ENCODE measurements at places on chromosomes 7 and 10.

- no peak for DNase-seq
Observed at GRCh38 chr7:5394264-5395105, 29.1 kb downstream of the TNRC18 start.

DNA sequence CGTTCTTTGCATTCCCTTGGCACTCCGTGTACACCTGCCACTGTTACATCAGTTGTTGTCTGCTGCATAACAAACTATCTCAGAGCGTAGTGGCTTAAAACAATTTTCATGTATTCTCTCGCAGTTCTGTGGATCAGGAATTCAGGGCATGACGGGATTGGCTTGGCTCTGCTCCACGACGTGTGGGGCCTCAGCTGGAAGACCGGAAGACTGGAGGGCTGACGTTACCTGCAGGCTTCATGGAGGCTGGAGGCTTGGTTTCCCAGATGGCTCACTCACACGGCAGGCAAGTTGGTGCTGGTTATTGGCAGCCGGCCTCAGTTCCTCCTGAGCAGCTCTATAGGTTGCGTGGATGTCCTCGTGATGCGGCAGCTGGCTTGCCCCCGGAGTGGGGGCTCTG is 25.5 kb downstream of the NYAP1 start:
- peak; percentile 92 for DNase-seq

DNA sequence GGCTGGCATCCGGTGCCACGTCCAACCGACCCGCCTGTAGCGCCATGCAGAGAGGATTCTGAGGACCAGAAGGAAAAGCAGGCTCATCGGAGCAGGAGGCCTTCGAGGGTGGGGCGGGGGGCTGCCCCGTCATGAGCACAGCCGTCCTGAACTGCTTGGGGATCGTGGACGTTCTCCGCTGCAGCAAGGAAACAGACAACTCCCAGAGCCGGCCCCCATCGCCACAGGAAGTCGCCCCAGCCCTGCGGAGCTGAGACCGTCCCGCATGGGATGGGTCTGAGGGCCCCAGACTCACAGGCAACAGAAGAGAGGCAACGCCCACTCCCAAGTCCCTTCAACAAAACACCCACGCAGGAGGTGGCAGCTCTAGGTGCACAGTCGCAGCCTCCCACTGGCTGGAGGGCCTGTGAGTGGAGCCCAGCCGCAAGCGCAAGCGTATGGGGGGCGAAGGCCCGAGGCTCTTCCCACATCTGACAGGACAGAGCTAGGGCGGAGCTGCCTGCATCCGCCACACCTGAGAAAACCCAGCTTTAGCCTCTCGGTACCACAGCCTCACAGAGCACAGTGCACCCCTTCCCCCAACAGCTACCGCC is 64.7 kb upstream of the TNRC18 start:
- DNase-seq, result no peak

DNA sequence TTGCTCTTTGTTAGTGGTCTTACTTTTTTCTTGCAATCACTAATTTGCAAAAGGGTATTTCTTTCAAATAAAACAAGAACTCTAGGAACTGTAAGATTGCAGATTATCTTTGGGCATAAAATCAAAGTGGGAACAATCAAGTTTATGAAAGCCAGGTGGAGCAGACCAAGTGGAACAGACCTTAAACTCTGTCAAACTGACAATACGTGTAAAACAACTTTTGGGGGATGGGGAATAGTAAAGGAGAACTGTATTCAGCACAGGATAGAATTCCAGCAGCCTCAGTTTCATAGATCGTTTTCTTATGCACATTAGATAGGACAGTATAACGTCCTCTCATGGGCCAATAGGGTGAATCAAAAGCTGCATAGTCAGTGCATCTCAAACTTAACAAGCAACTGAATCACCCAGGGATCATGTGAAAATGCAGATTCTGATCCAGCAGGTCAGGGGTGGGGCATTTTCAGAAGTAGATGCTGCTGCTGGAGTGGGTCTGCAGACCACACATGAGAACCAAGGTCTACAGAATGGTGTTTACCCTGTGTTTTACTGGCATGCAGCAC is 120.7 kb downstream of the PIP4K2A start:
- no peak for DNase-seq

DNA sequence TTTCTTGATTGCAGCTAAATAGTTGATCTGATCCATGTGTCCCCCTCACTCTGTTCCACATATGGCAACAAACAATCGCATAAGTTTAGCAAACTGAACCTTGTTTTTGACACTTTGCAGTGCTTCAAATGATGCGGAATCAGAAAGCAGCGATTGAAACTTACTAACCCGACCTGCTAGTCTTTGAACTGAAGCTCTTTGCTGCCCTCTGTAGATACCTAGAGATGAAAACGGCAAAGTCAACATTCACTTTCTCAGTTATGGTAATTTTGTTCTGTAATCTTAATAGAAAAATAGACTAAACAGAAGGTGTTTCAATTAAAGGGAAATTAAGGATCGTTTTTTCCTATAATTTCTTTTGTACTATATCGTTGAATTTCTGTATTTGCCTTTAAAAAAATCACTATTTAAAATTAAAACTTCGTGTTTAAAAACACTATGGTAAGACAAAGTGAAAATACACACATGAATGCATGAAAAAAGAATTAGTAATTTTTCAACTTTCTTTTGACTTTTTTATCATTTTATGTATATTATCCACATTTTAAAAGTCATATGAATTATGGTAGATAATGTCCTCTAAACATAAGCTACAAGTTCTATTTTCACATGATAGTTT is 276.5 kb downstream of the MAGI2 start:
- peak; percentile 39 for DNase-seq

GRCh38 chr7:92319243-92319642 is 73.5 kb downstream of the ANKIB1 start:
- DNase-seq, result no peak

- DNase-seq, result peak; percentile 91
Observed at GRCh38 chr7:130901209-130901783, 167.3 kb upstream of the KLF14 start.

- DNase-seq, result no peak
Observed at GRCh38 chr7:29271319-29271658, 76.7 kb downstream of the CHN2 start.

GRCh38 chr10:59517341-59517899 is 155.1 kb upstream of the FAM13C start:
- DNase-seq, result no peak

DNA sequence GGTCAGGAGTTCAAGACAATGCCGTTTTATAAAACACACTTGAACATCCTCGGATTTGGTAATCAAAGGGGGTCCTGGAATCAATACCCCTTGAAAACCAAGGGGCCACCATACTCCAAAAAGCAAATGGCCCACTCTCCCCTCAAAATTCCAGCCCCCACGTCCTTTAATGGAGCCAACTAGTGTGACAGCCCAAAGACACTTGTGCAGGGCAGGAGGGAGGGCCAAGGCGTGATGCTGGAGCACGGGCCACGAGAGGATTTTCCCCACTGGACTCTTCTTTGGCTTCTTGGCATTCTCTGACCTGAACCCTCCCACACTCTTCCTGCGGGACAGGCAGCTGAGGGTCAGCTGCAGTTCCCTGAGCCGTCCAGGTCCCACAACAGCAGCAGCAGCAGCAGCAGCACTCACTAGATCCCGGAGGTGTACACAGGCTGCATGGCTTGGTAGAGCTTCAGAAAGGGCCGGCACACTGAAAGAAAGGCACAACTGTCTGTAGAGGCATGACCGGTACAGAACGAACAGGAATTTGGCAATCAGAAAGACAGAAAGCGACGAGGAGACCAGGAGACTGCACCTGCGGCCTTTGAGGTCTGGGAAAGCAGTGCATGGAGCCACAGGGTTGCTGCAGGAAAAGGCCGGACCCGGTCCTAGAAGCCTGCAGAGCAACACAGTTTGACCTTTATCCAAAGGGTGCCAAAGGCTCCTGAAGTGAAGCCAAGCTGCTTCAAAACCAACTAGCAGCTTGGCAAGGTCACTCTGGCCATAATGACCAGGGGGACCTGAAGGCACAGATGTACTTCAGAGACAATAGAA is 168.2 kb downstream of the TNS3 start:
- no peak for DNase-seq

DNA sequence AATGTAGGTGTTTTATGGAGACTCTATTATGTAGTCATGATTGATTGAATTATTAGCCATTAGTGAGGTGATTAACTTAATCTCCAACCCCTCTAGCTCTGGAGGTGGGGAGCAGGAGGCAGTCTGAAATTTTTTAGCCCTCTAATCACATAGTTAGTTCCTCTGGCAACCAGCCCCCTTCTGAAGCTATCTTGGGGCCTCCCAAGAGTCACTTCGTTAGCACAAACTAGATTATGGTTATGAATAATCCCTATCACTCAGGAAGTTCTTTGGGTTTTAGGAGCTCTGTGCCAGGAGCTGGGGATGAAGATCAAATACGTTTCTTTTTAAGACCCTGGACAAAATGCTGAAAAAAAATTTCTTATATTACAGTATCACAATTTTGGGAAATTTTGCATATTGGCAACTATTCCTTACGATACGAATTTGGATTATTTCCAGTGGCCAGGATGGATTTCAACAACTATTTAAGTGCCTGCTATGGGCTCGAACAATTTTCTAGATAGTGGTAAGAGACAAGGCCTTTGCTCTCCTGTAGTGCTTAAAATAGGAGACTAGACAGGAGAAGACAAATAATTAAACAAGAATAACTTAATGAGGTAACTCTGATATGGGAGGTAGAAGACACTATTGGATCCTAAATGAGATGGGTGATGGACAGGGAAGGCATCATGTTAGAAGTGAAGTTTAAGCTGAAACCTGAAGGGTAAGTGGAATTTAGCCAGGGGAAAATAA is 52.9 kb downstream of the BTAF1 start:
- DNase-seq, result no peak

DNA sequence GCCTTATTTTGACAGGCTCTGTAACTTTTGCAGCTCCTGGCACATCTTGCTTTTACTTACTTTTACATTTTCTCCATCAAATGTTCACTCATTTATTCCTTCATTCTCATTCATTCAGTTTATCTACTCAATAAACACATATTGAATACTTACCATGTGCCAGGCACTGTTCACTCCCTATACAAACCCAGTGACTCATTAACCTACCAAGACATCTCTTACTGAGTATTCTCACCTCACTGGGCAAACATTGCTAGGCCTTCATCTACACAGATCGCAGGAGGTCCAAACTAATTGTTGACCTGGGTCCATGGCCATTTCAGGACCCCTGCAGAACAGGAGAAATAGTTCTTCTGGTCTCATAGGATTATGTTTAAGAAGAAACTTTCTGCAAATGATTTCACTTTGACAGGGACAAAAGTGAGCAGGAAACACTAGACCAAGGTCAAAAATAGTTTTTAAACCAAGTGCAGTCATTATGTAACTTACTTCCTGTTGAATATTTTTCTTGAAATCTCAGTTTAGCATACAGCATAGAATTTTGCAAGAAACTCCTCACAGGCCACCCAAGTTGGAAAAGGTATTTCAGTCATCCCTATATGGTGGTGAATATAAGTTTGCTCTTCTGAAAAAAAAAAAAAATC is 17.6 kb downstream of the SLC26A4 start:
- DNase-seq, result no peak

DNA sequence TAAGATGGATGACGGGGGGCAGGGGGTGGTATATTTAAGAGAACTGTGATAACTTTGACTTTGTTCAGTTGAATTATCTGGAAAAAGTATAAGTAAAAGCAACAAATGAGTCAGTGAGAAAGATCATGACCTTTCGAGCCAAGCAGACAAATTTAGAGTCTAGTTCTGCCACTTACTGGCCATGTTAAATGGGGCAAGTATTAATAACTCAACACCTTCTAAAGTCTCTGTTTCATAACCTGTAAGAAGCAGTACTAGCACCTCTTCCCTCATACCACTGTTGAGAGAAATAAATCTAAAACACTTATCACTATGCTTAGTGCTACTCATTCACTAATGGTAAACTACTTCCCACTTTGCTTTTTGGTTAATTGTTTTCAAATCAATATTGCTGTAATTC is 604.4 kb upstream of the LRRN3 start:
- DNase-seq, result no peak

- DNase-seq, result no peak
Observed at GRCh38 chr7:123824754-123825067, 20.3 kb upstream of the HYAL4 start.

DNA sequence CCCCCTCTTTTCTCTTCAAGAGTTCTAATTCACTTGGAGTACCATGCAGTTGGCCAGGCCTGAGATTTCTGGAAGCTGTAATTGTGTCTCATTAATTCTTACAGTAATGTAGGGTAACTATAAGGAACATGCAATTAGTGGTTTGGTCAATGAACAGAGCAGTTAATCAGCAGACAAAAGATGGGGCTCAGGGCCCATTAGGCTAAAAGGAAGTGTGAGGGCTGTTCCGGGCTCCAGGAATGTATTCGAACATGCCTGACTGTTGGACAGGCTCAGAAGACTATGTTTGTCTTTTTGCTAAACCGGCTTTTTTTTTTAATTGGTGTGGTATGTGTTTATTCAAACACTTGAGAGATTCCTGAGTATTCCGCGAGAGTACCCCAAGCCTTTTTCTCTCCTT is 42.5 kb upstream of the FZD8 start:
- DNase-seq, result no peak

- DNase-seq, result peak; percentile 67
Observed at GRCh38 chr10:128630787-128631252, 504.6 kb upstream of the MKI67 start.

GRCh38 chr10:67936416-67936815 is 52.0 kb downstream of the SIRT1 start:
- DNase-seq, result no peak

- DNase-seq, result no peak
Observed at GRCh38 chr7:128443831-128444600, 11.7 kb upstream of the HILPDA start.

DNA sequence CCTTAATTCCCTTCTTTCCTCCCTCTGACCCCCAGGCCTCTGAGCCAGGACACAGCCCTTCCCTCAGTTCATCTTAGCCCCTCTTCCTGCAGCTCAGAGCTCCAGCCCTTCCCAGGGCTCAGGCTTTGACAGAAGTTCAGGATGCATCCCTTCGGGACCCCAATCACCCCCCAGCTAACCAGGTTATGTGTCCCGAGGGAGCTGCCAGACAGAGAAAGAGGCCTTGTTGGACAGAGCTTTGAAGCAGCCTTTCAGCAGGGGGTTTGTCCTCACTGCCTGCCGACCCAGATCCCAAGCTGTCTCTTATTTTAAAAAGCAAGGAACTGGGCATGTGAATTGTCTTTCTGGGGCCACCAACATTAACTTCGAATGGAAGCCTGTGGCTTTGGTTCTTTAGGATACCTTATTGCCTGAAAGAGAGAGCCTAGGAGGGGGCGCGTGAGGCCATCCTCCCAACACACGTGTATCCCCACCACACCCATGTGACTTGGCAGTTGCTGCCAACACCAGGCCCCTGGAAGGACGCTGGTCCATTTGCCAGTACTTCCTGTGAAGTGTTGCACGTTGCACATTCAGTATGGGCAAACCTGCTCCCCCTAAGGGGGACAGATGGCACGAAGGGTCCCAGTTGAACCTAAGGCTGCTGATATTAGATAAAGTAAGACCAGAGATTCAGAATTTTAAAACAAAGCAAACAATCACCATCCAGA is 858 bp downstream of the CCDC136 start:
- no peak for DNase-seq

- no peak for DNase-seq
Observed at GRCh38 chr7:41942468-41943093, 239.7 kb upstream of the INHBA start.

DNA sequence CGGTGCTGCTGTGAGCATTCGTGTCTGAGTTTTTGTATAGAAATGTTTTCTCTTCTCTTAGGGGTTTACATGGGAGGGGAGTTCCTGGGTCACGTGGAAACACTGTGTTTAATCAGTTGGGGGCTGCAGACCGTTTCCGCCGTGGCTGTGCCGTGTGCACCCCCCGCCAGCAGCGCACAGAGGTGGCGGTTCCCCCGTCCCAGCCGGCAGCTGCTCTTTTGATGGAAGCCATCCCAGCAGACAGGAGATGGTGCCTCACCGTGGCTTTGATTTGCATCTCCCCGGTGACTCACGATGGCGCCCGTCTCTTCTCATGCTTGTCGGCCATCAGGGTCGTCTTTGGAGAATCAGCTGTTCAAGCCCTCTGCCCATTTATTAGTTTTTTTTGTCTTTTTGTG is 34.9 kb upstream of the FOXL3 start:
- no peak for DNase-seq

All from fibroblast of skin of abdomen (primary cell).